Keratinocyte (primary cell): ENCODE measurements at places on chromosomes 5 and 9.

DNA sequence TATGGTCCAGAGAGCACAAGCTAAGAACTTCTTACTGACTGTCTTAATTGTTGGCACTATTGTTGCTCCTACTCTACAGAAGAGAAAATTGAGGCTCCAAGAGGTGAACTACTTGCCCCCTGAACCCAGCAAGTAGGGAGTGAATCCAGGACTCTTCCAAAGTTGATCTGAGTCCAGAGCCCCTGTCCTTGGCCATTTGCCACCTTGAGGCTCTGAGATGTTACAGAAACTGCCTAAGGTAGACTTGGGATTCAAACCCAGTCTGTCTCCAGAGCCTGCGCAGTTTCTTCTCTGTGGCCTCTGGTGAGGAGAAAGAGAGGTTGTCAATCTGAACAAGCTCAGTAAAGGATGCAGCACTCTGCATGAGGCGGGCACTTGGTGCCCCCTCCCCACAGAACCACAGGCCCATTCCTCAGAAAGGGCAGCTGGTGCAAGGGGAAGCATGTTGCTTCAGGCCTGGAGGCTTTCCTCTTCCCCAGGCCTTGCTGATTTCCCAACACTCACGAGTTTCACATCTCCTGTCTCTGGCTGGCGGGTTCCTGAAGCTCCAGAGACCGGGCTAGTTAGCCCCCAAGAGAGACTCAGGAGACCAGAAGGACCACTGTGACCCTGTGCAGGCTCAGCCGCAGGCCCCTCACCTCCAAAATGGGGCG, 2.9 kb upstream of the LCP2 start:
- DNase-seq, result no peak

DNA sequence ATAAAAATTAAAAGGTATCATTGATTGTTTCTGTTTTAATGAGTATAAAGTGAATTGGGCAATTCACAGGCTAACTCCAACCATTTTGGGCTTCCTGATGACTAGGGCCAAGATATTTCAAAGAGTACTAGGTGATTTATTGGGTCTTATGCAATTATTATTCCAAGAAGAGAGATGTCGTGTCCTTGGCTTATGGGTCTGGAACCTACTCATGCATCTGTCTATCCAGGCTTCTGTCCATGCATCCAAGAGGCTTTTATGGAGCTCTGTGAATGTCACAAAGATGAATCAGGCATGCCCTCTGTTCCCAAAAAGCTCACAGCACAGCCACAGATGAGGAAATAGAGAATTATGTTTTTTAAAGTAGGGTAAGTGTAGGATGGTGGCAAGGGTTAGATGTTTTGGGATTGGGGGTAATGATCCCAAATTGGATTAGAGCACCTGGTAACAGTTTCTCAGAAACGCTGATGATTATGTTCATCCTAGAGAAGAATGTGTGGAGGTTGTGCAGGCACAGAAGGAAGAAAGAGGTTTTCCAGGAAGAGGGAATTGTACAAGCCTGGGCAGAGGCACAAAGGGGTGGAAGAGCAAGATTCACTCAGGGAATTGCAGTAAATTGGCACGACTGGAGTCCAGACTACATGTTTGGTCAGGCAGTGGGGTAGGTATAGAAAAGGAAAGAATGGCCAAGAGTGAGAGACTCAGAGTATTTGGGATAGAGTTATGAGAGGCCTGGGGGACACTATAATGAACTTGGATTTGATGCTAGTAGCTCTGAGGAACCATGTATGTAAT, 83.0 kb upstream of the TNC start:
- DNase-seq, result no peak

DNA sequence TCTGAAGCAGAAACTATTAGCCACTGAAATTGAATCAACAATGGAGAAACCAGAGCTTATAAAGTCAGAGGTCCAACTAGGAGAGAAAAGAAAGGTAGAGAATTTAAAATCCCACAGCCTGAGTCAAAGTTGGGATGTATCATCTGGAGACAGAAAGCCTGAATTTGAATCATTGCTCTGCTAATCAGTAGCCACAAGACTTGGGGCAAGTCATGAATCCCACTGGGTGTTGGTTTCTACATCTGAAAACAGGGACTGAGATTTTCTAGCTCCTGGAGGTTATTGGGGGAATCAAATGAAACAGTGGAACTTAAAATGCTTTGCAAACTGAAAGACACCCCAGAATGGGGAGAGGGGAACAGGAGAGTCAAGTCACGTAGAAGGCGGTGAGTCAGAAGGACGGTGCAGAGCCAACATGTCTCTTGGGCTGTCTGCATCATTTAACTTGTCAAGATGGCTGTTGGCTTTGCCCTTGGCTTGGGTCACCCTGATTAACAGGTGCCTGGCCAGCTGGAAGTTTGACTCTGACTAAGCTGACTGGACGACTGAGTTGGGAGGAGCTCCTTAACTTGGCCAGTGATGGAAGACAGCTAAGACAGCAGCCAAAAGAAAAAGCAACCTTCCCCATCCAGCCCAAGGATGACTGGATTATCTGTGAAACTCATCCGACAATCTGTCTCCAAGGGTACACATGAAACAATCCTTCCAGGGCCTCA, 60.6 kb upstream of the ADRA1B start:
- DNase-seq, result no peak

DNA sequence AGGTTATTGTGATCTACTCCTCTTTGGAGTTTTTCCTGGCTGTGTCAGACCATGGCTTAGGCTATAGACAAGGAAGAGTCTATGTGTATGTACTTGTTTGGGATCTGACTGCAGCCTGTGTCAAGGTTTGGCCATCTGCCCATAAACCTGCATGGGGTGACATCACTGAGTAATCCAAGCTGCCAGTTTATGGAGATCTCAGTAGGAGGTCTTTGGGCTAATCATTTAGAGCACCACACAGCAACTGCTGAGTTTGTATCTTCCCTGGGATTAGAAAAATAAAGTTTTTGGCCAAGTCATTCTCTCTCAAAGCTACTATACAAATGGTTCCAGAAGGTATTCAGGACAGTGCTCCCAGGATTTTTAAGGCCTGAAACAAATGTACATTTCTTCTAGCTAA, 65.5 kb upstream of the HSPB3 start:
- peak; percentile 76 for DNase-seq

DNA sequence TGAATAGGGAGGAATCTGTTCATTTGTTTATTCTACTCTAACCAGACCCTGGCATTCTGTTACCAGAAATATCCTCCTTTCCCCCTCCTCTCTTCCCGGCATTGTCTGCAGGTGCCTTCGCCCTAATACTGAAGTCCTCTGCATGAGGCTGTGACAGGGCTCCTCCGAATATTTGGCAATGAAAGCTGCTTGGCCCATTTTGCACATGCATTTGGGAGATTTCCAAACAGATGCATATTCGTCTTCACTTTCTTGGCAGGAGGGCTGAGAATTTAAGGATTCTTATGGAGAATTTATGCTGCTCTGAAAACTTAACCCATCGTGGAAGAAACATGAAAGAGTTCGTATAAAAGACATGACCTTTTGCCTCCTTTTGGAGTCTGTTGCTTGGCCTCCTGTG, 484.0 kb downstream of the ZNF608 start:
- DNase-seq, result no peak

GRCh38 chr5:55620009-55620765, 85.4 kb upstream of the PLPP1 start:
- no peak for DNase-seq

GRCh38 chr5:137022725-137023124, 476.4 kb downstream of the SPOCK1 start:
- no peak for DNase-seq

- DNase-seq, result no peak
These were observed 1.2 kb upstream of the PSAT1 start for GRCh38 chr9:78295731-78296130.

DNA sequence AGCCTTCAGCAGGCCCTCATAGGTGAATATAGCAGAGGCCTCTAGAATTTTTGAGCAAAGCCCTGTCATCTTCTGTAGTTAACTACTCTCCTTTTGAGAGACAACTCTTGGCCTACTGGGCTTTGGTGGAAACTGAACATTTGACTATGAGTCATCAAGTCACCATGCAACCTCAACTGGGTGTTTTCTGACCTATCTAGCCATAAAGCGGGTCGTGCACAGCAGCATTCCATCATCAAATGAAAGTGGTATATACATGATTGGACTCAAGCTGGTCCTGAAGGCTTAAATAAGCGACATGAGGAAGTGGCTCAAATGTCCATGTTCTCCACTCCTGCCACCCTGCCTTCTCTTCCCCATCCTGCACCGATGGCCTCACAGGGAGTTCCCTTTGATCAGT, 1115.5 kb downstream of the TAF11L14 start:
- DNase-seq, result no peak

GRCh38 chr9:104256696-104257062, 162.6 kb downstream of the SMC2 start:
- DNase-seq, result no peak

DNA sequence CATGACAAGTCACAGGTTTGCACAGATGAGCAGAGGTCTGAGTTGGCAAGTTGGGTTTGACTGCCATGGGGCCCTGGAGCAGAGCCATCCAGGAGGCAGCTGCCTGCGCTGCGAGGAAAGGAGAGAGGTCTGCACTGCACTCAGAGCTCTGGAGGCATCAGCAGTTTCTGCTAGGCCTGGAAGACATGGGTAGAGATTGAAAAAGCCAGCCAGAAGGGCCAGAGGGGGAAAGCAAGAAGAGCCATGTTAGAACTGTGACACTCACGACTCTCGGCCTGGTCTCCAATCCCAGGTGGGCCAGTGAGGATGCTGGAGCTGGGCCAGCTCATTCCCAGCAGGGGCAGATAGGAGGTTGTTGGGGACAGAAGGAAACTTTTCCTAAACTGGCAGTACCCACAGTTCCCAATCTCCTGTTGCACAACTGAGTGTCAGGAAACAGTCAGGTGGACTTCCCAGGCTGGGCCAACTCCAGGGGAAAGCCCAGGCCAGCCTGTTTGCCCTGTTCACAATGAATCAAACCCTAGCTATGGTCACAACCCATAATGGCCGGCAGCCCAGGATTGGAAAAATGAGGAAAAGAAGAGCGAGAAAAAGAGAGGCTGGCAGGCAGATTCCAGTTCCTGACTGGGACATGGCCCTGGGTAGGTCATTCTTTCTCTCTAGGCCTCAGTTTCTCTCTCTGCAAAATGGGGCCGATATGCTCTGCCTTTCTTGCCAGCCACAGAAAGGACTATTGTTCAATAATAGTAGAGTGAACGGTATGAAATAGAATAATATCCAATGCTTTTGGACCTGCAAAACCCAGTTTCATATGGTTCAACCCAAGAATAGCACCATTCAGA, 7.8 kb upstream of the ORM1 start:
- no peak for DNase-seq

GRCh38 chr5:143229896-143230675, 173.4 kb downstream of the NR3C1 start:
- no peak for DNase-seq

GRCh38 chr5:178301641-178302040, 69.0 kb upstream of the PHYKPL start:
- DNase-seq, result no peak

GRCh38 chr9:105373723-105374122, 74.1 kb upstream of the FSD1L start:
- DNase-seq, result no peak

GRCh38 chr5:16464664-16465543, 696 bp downstream of the ZNF622 start:
- DNase-seq, result no peak

DNA sequence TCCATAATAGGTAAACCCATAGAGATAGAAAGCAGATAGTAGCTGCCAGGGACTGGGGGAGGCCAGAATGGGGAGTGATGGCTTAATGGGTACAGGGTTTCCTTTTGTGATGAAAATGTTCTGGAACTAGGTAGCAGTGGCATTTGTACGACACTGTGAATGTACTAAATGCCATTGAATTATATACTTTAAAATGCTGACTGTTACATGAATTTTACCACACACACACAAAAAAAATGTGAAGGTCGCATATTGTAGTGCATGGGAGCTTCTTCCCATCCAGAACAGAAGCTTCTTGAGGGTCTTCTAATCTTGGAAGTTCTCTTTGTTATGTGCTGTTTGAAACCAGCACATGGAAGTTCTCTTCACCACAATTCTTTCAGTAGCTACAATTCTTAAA, 19.9 kb upstream of the ANP32B start:
- no peak for DNase-seq

- no peak for DNase-seq
These were observed 232.2 kb downstream of the SYK start for GRCh38 chr9:91033797-91034196.

- no peak for DNase-seq
These were observed 13.1 kb upstream of the ZNF79 start for GRCh38 chr9:127411122-127411521.

- DNase-seq, result no peak
These were observed 35.0 kb downstream of the MYO10 start for GRCh38 chr5:16901021-16901644.

GRCh38 chr9:87535817-87536539, 38.3 kb downstream of the DAPK1 start:
- DNase-seq, result no peak

DNA sequence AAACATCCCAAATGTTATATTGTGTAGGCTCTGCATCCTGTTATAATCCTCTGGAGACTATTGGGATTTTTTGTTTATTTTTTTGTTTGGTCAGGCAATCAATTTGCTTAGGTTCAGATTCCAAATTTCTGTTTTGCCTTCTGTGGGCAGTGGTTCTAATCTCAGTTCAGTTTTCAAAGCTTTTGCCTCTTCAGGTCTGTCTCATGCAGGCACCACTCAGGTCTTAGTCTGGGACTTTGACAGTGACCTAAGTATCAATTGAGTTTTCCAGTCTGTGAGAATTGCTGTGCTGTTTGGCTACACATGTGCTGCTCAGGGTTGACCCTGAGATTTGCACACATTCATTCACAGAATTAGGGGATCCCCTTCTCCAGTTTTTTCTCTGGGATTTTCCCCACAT, 14.1 kb downstream of the SNX2 start:
- DNase-seq, result no peak

- no peak for DNase-seq
These were observed 6.7 kb downstream of the ADAMTSL1 start for GRCh38 chr9:18480662-18481093.

DNA sequence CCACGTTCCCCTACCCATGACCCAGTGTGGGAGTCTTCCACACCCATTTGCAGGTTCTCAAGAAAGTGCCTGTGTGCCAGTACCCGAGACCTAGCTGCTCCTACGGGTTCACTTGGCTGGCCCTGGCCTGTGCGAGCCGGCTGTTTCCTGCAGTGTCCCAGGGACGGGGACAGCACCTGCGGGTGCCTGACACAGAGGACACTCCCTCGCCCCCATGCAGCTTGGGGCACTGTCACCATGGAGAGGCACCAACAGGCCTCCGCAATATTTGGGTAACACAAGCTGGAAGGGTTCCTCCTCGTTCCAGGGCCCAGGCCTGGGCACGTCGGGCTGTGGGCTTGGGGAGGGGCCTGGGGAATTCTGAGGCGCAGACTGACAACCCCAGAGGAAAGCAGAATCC, 41.4 kb downstream of the DUSP1 start:
- no peak for DNase-seq

- no peak for DNase-seq
These were observed 77.6 kb downstream of the C5orf15 start for GRCh38 chr5:133890776-133891280.

- DNase-seq, result no peak
These were observed 434.5 kb downstream of the CAAP1 start for GRCh38 chr9:26458054-26458453.

- no peak for DNase-seq
These were observed 30.8 kb upstream of the ENHO start for GRCh38 chr9:34553511-34554021.
